ENCODE measurements at places on chromosomes 7 and 10.

DNA sequence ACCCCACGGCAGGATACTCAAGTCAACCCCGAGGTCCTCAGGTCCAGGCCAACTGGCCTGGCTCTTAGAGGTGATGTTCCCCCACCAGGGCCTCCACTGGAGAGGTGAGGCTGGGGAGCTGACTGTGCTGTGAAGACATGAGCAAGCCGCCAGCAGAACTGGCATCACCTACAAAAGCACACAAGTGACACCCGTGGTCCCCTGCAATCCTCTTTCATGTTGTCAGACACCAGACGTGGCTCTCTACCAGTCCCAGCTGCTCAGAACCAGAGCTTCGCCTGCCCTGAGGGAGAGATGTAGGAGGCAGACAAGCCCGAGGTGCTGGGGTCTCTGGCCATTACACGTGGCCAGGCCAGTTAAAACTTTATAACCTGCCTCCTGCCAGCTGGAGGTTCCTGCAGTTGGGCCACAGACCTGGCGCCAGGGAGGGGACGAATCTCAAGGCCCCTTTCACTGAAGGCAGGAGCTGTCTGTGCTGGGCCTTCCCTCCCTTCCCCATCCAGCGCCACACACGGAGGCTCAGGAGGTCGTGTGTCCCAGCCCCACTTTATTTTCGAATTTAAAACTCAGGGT, 2.2 kb downstream of the COMTD1 start:
- DNase-seq = peak; percentile 8

GRCh38 chr10:102674566-102674965, 30.3 kb downstream of the TRIM8 start:
- peak; percentile 55 for DNase-seq

- no peak for DNase-seq
Observed at GRCh38 chr7:47375121-47375938, 206.6 kb downstream of the TNS3 start.

GRCh38 chr10:67725567-67725966, 29.6 kb upstream of the CTNNA3 start:
- no peak for DNase-seq

DNA sequence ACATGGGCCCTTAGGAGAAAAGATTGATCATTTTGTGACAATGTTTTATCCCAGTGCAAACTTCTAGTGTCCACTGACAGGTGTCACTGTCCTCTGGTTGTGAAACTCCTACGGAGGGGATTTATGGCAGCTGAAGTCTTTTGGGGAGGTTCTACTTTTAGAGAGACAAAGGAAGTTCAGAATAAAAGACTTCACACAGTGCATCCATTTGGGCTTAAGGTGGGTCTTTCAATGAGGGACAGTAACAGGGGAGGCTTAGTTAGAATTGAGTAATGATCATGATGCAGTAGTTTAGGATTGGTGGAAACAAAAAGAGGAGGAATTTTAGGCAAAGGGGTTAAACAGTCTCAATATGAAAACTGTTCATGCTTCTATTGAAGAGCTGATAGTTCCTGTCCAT, 501.1 kb upstream of the NRP1 start:
- DNase-seq = peak; percentile 41

- no peak for DNase-seq
Observed at GRCh38 chr7:148579366-148579765, 11.2 kb upstream of the C7orf33 start.

DNA sequence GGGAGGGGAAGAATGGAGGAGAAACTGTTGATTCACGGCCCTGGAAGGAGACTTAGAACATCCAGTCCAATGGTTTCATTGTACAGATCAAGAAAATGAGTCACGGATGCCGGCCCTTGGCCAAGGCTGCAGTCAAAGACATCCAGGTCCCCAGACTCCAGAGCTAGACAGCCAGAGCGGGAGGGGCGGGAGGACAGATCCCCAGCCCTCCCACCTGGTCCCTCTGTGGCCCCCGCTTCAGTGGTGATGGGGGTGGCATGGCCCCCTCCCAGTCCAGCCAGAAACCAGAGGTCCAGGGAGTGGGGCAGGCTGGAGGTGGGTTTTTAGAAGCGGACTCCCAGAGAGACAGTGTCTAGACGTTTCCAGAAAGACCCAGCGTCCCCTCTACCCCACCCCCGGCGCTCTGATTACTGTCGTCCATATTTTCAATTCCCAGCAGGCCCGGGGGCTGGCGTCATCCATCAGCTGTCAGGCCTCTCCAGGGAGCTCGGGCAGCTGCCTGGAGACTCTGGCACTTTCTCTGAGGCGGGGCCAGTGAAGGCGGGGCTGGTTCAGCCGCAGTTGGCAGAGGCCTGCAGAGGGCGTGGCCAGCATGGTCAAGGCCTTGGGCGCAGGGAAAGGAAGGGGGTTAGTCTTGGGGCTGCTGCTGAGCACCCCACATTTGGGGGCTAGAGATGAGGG, 8.0 kb upstream of the HSPB1 start:
- peak; percentile 35 for DNase-seq

- peak; percentile 25 for DNase-seq
Observed at GRCh38 chr7:52120912-52121311, 804.3 kb upstream of the COBL start.

- peak; percentile 70 for DNase-seq
Observed at GRCh38 chr10:68327889-68328786, 3.7 kb upstream of the HNRNPH3 start.

- no peak for DNase-seq
Observed at GRCh38 chr7:116328161-116328560, 117.8 kb downstream of the TES start.

DNA sequence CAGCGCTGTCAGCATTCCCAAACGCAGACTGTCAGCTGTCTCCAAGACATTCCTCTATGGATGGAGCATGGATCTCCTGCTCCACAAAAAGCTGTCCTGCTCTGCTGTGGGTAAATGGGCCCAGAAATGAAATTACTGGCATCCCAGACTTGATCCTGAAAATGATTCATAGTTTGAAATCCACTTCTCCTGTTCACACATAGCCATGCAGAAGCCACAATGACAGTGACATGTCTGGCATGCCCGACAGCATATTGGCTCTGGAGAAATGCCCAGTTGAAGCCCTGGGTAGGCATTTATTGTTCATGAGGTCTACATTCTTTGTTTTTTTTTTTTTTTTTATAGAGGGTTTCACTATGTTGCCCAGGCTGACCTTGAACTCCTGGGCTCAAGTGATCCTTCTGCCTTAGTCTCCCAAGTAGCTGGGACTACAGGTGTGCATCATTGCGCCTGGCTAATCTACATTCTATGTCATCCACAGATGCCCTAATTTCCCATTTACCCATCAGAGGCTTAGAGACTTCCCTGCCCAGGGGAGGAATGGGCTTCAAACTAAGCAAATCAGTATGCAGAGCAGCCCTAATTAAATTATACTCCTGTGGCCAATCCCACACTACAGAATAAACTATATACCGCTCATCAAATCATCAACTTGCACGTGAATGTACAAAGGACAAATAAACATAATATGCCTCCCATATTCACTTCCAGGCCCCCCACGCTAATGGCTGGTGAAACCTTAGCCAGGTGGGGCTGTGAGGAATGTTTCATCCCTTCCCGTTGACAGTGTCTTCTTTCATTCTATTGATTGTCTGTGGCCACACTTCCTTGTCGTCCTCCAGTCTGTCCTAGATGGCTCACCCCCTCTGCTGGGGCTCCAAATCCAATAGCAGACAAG, 61.8 kb upstream of the EEPD1 start:
- no peak for DNase-seq

DNA sequence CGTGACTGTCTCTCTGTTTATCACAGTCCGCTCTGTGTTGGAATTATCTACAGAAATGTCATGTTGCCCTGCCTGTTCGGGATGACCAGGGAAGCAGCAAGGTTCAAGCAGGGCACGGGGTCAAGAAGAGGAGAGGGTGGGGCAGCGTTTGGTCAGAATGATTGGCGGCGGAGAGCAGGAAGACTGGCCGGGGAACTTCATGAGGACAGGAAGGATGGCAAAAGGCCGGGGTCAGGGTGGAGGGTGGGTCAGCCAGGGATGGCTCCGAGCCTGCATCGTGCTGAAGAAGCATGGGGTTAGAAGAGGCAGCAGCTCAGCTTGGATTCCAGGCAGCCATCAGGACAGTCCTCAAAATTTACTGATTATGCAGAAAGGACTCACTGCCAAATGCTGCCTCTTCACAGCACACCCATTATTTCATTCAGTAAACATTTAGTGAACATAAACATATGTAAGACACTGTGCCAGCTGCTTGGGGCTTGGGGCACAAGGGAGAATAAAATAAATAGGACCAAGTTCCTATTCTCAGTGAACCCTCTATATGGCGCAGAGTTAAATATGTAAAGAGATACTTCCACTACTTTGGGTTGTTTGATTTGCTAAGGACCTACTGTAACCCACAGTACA, 42.8 kb downstream of the WNT2 start:
- no peak for DNase-seq

GRCh38 chr10:133617196-133617595, 9.4 kb downstream of the FRG2B start:
- DNase-seq = no peak

DNA sequence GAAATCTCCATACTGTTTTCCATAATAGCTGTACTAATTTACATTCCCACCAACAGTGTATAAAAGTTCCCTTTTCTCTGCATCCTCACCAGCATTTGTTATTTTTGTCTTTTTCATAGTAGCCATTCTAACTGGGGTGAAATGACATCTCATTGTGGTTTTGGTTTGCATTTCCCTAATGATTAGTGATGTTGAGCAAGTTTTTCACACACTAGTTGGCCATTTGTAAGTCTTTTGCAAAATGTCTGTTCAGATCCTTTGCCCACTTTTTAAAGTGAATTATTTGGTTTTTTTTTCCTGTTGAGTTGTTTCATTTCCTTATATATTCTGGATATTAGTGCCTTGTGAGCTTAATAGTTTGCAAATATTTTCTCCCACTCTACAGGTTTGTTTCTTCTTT, 101.0 kb upstream of the NFE2L3 start:
- DNase-seq = no peak

DNA sequence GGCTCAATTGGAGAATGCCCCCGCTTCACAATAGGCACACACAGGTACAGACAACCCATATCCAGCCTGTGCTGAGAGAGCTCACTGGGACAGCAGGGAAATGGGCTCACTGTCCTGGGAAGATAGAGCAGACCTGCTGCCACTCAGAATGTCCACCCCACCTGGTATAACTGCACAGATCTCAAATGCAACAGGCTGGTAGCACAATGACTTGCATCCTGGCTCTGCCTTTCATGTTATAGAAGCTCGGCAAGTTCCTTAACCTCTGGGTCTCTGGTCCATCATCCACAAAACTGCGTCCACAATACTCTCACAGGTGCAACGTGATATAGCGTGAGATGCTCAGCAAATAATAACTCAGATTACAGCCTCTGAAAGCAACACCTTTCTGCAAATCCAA, 295.4 kb downstream of the GRID1 start:
- no peak for DNase-seq

- no peak for DNase-seq
Observed at GRCh38 chr10:89481662-89482061, 53.7 kb downstream of the SLC16A12 start.

GRCh38 chr7:106869954-106870353, 4.9 kb downstream of the PIK3CG start:
- no peak for DNase-seq

- DNase-seq = no peak
Observed at GRCh38 chr10:62912086-62912485, 95.9 kb upstream of the EGR2 start.
